ENCODE measurements at places on chromosomes 12 and 14.

GRCh38 chr14:64971943-64972791 lies at the start of gene RAB15:
TSS of gene RAB15 (minus strand) at chr14:64972336. CDS start at chr14:64972076, 260 bp downstream.
- no peak within 1 kb of the TSS for H3K27ac ChIP-seq
- H3K27me3 ChIP-seq, result peaks cover 14% of the 10 kb centered on the region
- DNase-seq, result peak; percentile 50
- no peaks in the 10 kb centered on the region for H3K36me3 ChIP-seq

- peaks cover 10% of the 10 kb centered on the region for H3K4me1 ChIP-seq
- H3K27me3 ChIP-seq, result no peaks in the 10 kb centered on the region
- no peak for DNase-seq
- no peak overlapping the region for H3K27ac ChIP-seq
- no peak overlapping the region for H3K4me3 ChIP-seq
- no peaks in the 10 kb centered on the region for H3K36me3 ChIP-seq
Measured at GRCh38 chr12:79925492-79925891, 9.4 kb downstream of the PPP1R12A start.

DNA sequence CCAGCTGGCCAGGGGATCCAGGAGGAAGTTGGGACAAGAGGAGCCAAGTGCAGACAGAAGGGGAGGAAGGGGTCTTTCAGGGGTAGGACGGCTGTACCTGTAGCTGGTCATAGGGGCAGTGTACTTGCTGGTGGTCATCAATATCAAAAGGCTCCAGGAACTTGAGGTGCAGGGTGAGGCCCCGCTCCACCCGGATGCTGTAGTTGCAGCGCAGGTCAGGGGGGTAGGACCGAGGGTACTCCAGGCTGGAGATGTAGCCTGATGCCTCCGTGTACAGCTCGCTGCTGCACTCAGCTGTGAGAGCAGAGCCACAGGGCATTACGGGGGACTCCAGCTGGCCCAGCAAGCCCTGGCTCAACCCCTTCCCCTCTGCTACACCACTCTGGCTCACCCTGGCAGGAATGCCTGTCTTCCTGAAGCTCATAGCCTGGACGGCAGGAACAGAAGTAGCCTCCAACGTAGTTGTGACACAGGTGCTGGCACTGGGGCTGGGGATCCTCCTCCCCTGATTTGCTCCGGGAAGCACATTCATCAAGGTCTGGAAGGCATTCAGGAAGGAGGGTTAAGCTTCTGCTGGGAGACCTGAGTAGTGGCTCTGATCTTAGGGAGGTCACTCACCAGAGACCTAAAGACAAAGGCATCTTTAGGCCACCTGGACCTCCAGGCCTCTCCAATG lies 2.9 kb downstream of the C1R start:
- H3K4me1 ChIP-seq, result peaks cover 13% of the 10 kb centered on the region
- peaks cover 6% of the 10 kb centered on the region for H3K36me3 ChIP-seq
- DNase-seq, result no peak
- H3K27ac ChIP-seq, result no peak overlapping the region

GRCh38 chr12:23857178-23857577 lies 92.3 kb downstream of the SOX5 start:
- no peak overlapping the region for H3K27ac ChIP-seq
- no peak overlapping the region for H3K4me3 ChIP-seq
- no peak for DNase-seq
- peaks cover 12% of the 10 kb centered on the region for H3K36me3 ChIP-seq
- H3K27me3 ChIP-seq, result no peaks in the 10 kb centered on the region

- no peak overlapping the region for H3K4me3 ChIP-seq
- H3K27me3 ChIP-seq, result peaks cover 6% of the 10 kb centered on the region
- no peaks in the 10 kb centered on the region for H3K36me3 ChIP-seq
- H3K27ac ChIP-seq, result no peak overlapping the region
- no peak for DNase-seq
Measured at GRCh38 chr14:102798926-102799325, 21.7 kb downstream of the TRAF3 start.

DNA sequence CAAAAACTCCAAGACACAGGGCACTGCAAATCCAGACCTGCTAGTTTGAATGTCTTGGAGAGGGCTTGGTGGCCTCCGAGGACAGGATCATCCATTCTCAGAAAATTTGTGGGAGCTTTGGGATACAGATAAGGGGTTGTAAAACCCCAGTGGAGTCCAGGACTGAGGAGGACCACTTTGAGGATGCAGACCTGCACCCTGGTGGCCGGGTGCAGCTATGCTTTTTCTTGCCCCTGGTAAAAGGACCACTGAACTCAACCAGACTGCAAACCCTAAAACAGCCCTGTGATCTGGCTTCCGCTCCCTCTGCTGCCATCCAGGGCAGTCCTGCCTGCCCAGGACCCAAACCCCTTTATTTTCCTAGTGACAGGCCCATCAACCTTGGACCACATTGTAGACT lies 169.5 kb upstream of the DAAM1 start:
- peak; percentile 41 for DNase-seq
- no peak overlapping the region for H3K27ac ChIP-seq
- H3K36me3 ChIP-seq, result no peaks in the 10 kb centered on the region
- H3K4me1 ChIP-seq, result no peaks in the 10 kb centered on the region

GRCh38 chr14:100803226-100803625 lies 22.7 kb upstream of the MEG3 start:
- no peak overlapping the region for H3K4me3 ChIP-seq
- H3K27ac ChIP-seq, result no peak overlapping the region
- no peaks in the 10 kb centered on the region for H3K4me1 ChIP-seq
- DNase-seq, result no peak

- H3K4me3 ChIP-seq, result no peak overlapping the region
- no peak overlapping the region for H3K27ac ChIP-seq
- H3K36me3 ChIP-seq, result no peaks in the 10 kb centered on the region
- H3K27me3 ChIP-seq, result no peaks in the 10 kb centered on the region
- H3K4me1 ChIP-seq, result peaks cover 2% of the 10 kb centered on the region
- no peak for DNase-seq
Measured at GRCh38 chr12:805022-805632, 52.7 kb downstream of the WNK1 start.

DNA sequence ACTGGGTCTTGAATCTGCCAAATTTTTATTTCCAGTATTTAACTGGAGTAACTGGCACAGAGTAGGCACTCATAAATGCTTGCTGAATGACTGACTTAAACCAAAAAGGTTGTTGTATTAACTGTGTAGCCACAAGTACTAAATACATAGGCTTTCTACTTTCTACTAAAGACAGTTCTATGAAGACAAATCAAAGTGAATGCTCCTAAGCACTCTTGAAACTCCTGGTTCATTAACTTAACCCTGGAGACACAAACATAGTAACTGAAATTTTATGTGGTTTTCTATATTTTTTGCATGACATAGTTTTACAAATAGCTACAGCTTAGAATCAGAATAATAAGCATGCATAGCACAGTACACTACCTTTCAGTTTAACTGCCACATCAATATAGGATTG lies 70.4 kb downstream of the TXNDC16 start:
- no peak for DNase-seq
- H3K4me1 ChIP-seq, result no peaks in the 10 kb centered on the region
- H3K36me3 ChIP-seq, result no peaks in the 10 kb centered on the region
- no peaks in the 10 kb centered on the region for H3K27me3 ChIP-seq
- no peak overlapping the region for H3K27ac ChIP-seq

DNA sequence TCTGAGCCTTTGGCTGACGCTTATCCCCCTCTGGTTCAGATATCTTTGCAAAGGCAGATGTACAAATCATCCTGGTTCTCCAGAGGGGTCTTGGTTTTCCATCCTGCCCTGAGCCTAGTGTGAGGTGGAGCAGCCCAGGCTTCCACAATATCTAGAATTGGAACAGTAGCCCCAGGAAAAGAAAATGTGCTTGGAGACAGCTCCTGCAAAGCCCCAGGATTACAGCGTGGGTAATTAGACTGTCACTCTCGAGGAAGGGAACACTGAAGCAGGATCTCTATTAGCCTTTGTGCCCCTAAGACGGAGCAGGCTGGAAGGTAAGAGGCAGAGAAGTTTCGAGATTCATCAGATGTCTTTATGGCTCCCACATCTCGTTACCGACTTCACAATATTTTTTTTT lies 59.4 kb downstream of the TMEM132C start:
- peaks cover 5% of the 10 kb centered on the region for H3K36me3 ChIP-seq
- H3K27me3 ChIP-seq, result peaks cover 3% of the 10 kb centered on the region
- H3K4me1 ChIP-seq, result no peaks in the 10 kb centered on the region
- H3K27ac ChIP-seq, result no peak overlapping the region
- no peak for DNase-seq

- H3K4me1 ChIP-seq, result no peaks in the 10 kb centered on the region
- no peak overlapping the region for H3K4me3 ChIP-seq
- peaks cover 4% of the 10 kb centered on the region for H3K27me3 ChIP-seq
- H3K27ac ChIP-seq, result no peak overlapping the region
- H3K36me3 ChIP-seq, result peaks cover 7% of the 10 kb centered on the region
Measured at GRCh38 chr14:69335371-69335771, 62.7 kb downstream of the ERH start.

DNA sequence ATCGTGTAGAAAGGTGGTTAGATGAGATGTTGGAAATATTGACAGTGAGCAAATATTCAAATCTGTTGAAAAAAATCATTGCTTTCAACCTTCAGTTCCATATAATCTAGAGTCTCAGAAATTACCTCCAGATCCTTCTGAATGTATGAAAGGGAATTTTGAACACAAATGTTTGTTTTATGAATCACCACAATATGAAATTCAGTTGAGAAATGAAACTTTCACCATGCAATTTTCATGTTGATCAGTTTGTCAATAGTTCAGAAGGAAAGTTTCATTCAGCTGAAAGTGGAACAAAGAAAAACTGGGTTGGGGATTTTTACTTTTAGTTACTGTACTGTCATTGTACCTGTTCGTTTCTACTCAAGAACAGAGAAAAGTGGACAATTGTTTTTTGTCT lies 953.6 kb downstream of the SLC6A15 start:
- no peak overlapping the region for H3K4me3 ChIP-seq
- no peak overlapping the region for H3K27ac ChIP-seq
- DNase-seq, result no peak
- no peaks in the 10 kb centered on the region for H3K27me3 ChIP-seq
- H3K36me3 ChIP-seq, result no peaks in the 10 kb centered on the region
- H3K4me1 ChIP-seq, result no peaks in the 10 kb centered on the region

GRCh38 chr12:80632835-80633234 lies 74.6 kb upstream of the MYF6 start:
- H3K4me3 ChIP-seq, result no peak overlapping the region
- peak; percentile 34 for DNase-seq
- H3K27me3 ChIP-seq, result no peaks in the 10 kb centered on the region
- no peaks in the 10 kb centered on the region for H3K4me1 ChIP-seq
- no peak overlapping the region for H3K27ac ChIP-seq

GRCh38 chr14:79011091-79011919 lies 841.1 kb downstream of the NRXN3 start:
- DNase-seq, result peak; percentile 28
- H3K4me3 ChIP-seq, result no peak overlapping the region
- no peak overlapping the region for H3K27ac ChIP-seq

GRCh38 chr14:50649691-50650090 lies 18.4 kb downstream of the SAV1 start:
- no peak overlapping the region for H3K27ac ChIP-seq
- peaks cover 4% of the 10 kb centered on the region for H3K36me3 ChIP-seq
- no peak for DNase-seq

DNA sequence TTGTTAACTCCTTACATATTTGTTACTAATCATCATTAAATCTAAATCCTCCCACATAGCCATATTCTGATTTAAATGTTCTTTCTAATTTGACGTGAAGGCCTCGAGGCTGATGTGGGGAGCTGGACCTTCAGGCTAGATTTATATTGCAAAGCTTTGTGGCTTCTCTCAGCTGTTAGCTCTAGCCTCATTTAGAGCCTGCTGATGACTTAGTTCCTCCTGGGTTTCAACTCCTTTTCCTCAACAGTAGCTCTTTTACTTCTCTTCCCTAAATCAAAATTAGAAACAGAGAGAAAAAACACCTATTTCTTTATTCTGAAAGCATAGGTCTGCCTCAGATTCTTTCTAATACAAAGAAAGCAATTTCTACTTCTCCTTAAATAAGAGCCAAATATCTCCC lies 477.5 kb upstream of the CCDC196 start:
- peaks cover 2% of the 10 kb centered on the region for H3K27me3 ChIP-seq
- H3K4me3 ChIP-seq, result no peak overlapping the region
- H3K27ac ChIP-seq, result no peak overlapping the region
- peaks cover 5% of the 10 kb centered on the region for H3K36me3 ChIP-seq

- no peak for DNase-seq
- peaks cover 1% of the 10 kb centered on the region for H3K27me3 ChIP-seq
- no peaks in the 10 kb centered on the region for H3K36me3 ChIP-seq
Measured at GRCh38 chr12:59115526-59115925, 195.2 kb upstream of the LRIG3 start.

DNA sequence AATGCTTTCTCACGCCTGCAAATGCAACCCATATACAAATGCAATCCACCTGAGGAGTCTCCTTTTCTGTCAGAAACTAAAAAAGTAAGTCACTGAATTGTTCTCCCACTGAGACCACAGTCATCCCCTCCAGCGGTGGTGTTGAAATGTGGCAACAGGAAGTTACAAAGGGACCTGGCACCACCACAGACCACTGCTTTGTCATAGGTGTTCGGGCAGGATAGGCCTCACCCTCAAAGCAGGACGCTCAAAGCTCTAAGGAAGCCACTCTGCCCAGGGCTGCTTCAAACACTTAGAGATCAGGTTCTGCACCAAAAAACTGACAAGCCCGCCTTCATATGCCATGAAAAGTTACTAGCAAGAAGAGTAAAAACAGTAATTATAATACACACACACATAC lies 11.3 kb downstream of the PHLDA1 start:
- H3K4me3 ChIP-seq, result no peak overlapping the region
- no peaks in the 10 kb centered on the region for H3K36me3 ChIP-seq
- peak overlapping the region; percentile 48 for H3K27ac ChIP-seq

DNA sequence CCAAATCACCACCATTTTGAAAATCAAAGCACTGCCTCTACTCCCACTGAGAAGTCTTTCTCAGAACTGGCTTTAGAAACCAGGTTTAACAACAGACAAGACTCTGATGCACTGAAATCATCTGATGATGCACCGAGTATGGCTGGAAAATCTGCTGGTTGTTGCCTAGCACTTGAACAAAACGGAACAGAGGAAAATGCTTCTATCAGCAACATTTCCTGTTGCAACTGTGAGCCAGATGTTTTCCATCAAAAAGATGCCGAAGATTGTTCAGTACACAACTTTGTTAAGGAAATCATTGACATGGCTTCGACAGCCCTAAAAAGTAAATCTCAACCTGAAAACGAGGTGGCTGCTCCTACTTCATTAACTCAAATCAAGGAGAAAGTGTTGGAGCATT lies 115.0 kb upstream of the NPAS3 start:
- H3K27ac ChIP-seq, result no peak overlapping the region
- H3K27me3 ChIP-seq, result peaks cover 3% of the 10 kb centered on the region
- no peak for DNase-seq
- H3K4me1 ChIP-seq, result peaks cover 12% of the 10 kb centered on the region

DNA sequence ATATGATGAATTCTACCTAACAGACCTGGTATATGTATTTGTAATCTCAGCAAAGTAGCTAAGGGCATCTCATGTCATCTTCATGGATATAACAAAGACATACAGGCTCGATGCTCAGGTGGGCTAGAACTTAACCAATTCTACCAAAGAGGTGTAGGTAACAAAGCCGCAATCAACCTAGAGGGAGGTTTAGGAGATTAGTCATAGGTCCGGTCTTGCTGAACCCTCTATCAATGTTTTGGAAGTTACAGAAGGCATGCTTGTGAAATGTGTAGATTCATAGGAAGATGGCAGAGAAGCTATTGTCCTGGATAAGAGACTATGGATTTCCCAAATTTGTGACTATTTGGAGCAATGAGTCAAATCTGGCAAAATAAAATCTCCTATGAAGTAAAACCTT lies 42.6 kb upstream of the SYCP3 start:
- H3K4me3 ChIP-seq, result no peak overlapping the region
- peaks cover 3% of the 10 kb centered on the region for H3K4me1 ChIP-seq
- no peaks in the 10 kb centered on the region for H3K27me3 ChIP-seq
- no peak overlapping the region for H3K27ac ChIP-seq
- peaks cover 4% of the 10 kb centered on the region for H3K36me3 ChIP-seq
